ENCODE measurements at places on chromosomes 7 and 10.

- no peak for DNase-seq
Observed at GRCh38 chr7:46152696-46153095, 231.6 kb upstream of the IGFBP3 start.

DNA sequence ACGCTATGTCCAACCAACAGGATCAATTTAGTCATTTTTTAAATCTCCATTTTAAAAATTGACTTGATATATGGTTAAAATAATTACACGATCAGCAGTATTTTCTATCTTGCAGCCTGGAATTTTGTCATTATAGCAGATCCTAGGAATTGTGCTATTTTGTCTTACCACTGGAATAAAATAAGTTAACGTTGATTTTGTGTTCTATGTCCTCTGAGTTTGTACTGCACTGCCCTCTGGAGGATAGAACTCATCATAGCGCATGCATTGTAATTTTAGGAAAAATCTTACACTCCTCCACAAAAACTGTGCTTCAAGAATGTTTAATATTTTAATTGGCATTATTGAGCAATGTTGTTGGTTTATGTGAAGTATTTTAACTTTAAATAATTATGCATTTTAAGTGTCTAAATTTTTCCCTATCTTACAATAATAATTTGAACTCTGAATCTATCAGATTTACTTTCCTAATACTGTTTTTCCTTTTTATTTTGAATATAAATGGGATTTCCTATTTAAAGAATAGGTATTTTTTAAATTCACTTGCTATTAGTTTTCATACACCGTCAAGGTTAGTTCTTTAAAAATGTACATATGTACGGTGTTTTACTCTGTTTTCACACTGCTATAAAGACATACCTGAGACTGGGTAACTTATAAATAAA lies 220.1 kb downstream of the PPP1R3A start:
- peak; percentile 45 for DNase-seq

- no peak for DNase-seq
Observed at GRCh38 chr10:60086421-60086820, 180.1 kb upstream of the CCDC6 start.

DNA sequence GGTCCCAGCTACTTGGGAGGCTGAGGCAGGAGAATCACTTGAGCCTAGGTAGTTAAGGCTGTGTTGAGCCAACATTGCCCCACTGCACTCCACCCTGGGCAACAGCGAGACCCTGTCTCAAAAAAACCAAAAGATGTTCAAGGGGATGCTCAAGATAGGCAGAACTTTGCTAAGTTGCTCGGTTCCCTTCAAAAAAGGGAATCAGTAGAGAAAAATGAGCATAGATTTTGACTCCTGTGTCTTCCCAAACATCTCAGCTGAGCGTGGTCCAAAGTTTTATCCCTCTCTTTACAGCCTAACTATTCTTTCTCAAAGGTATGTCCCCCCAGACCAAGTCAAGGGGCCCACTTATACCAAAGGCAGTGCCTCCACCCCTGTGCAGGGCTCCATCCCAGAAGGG lies 14.0 kb downstream of the AGFG2 start:
- DNase-seq: no peak

DNA sequence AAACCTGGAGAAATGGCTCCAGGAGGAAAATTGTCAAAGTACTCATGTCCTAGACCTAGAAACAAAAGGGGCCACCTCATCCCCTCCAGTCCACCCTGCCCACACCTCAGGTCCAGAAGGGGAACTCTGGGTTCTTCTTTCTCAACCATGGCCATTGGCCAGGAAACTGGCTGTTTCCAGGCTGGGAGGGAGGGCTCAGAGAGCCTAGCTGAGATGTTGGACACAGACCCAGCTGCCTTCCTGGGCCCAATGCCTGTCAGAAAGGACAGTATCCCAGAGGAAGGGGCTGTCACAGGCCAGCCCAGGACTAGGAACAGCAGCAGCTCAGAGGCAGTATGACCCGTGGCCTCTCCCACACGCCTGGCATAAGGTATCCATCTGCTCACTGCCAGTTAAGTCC lies 9.6 kb downstream of the GRID1 start:
- no peak for DNase-seq

DNA sequence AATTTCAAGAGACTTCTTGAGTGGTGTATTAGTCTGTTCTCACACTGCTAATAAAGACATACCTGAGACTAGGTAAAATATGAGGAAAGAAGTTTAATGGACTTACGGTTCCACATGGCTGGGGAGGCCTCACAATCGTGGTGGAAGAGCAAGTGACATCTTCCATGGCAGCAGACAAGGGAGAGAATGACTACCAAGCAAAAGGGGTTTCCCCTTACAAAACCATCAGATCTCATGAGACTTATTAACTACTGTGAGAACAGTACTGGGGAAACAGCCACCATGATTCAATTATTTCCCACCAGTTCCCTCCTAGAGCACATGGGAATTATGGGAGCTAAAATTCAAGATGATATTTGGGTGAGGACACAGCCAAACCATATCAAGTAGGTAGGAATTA lies 150.5 kb downstream of the PCDH15 start:
- DNase-seq: no peak

All from astrocyte of the spinal cord (primary cell).